GM23338 (cell line): ENCODE measurements at places on chromosomes 4 and X. TPM values are rescaled to one million over a fixed set of nuclear protein-coding genes. Genes with fewer than 3 reads are reported as not detected.

- 0 out of 2 replicates have a peak, but pooled peaks cover 3% of the 10 kb centered on the region for H3K4me1 ChIP-seq
- H3K36me3 ChIP-seq = no peaks in the 10 kb centered on the region
- H3K27me3 ChIP-seq = no peaks in the 10 kb centered on the region
- H3K27ac ChIP-seq = no peak overlapping the region
Observed at GRCh38 chr4:95506264-95506663, 42.5 kb downstream of the UNC5C start.

DNA sequence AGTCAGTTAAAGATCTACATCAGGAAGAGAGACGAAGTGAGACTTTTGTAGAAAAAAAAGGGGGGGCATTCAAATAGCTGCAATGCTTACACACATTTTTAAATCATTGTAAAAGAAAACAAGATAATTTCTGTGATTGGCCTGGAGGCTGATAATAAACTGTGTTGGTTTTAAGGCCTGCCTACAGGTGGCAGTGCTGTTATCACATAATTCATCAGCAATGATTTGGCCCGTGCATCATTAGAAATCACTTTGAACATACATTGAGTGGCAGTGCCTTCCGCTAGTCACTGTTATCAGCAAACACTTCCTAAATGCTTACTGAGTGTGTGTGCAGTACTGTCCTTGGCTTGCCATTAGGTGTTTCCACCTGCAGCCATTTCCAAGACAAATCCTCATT, 831.9 kb downstream of the TRIML1 start:
- no peak overlapping the region for H3K4me3 ChIP-seq
- no peaks in the 10 kb centered on the region for H3K27me3 ChIP-seq

DNA sequence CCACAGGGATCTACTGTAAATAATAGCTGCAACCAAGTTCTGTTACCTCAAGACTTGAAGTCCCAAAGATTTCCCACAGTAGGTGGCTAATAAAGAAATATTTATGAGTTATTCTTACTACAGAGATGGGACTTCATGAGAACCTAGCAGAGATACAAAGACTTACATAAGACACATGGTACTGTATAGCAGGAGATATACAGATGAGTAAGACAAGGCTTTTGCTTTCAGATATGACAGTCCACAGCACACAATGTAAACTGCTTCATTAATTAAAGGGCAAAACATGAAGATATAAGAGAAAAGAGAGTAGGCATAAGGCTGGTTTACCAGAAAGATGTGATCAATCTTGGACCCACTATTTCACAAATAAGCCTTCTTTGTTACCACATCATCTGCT, 6.6 kb downstream of the ANKRD17 start:
- H3K27ac ChIP-seq = no peak overlapping the region
- peaks cover 12% of the 10 kb centered on the region for H3K4me1 ChIP-seq
- H3K36me3 ChIP-seq = no peaks in the 10 kb centered on the region; the same call in 1 of the 2 replicates
- no peaks in the 10 kb centered on the region for H3K27me3 ChIP-seq
- DNase-seq = no peak
- no peak overlapping the region for H3K4me3 ChIP-seq

The CLCN4 gene
- 4.9 and 5.0 TPM in 2 replicates for total RNA-seq

DNA sequence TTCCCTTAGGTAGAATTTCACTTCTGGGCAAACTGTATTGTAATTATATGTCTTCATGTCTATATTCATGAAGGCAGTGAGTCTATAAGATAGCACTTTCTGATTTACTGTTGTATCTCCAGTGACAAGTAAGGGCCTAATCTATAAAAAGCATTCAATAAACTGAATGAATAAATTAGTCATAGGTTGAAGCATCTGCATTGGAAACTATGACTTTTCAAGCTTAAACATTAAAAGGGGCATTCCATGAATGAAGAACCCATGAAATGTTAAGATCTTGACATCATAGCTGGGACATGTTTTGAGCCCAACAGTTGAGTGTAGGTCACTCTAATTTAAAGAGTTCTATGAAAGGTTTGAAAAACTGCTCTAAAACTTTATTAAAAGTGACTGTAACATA, 159.3 kb upstream of the LCORL start:
- H3K4me1 ChIP-seq = no peaks in the 10 kb centered on the region
- H3K27ac ChIP-seq = no peak overlapping the region
- no peaks in the 10 kb centered on the region for H3K27me3 ChIP-seq
